ENCODE measurements at places on chromosomes 13 and 19.

GRCh38 chr13:71842003-71842402 lies 25.0 kb downstream of the DACH1 start:
- DNase-seq, result no peak

DNA sequence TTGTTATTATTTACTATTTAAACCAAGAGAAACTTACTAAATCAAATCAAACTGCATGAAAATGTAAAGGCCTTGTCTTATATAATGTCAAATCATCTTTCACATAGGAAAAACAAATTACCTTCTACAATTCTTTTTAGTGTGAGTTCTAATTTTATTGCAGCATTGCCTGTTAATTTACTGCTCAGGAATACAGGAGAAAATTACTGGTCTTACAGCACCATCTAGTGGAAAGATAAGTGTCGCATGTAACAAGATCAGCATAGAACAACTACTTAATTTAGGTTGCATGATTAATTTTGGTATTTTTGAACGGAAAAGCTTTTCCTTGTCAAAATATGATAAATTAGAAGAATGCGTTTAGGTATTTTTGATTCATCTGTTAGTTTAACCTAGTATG lies 502.7 kb downstream of the UQCRFS1 start:
- no peak for DNase-seq

DNA sequence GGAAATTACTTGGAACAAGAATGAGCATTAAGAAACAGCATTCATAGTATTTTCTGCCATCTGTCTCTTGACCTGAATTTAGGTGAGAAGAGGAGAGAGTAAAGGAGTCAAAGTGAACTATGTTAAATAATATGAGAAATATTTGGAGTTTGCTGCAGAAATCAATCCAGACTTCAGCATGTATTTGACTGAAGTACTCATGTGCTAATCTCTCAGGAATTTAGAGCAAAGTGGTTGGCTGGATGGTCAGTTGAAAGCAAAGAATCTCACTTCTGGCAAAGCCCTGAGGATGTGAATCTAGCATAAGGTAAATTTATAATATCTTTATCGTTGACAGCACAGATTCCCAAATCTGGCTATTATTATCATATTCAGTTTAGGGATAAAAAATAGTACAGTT lies 394.3 kb downstream of the PCDH17 start:
- DNase-seq, result no peak

GRCh38 chr19:34480971-34481841 lies at the start of gene WTIP:
TSS of gene WTIP (plus strand) at chr19:34481758. CDS start at chr19:34481975, 217 bp downstream.
- DNase-seq, result peak; percentile 75

DNA sequence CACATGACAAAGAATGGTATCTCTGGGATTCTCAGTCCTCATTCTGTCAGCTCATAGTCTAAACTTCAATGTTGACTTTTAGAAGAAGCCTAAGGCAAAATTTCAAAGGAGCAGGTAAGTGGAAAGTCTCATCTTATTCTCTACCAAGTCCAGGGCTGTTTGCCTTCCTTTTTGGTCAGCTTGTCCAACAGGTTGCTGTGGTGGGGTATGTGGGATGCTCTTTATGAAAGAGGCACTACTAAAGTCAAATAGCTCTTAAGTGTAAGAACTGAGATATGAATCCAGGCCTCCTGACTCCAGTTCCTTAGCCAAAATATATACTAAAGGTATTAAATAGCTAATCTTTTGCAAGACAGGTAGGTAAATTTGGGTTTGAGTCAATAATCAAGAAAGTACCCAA lies 540.6 kb upstream of the SPRY2 start:
- DNase-seq, result no peak

GRCh38 chr13:25069911-25070310 lies 26.0 kb upstream of the PABPC3 start:
- no peak for DNase-seq

- no peak for DNase-seq
These were observed 27.7 kb downstream of the GADD45B start for GRCh38 chr19:2503521-2504109.

DNA sequence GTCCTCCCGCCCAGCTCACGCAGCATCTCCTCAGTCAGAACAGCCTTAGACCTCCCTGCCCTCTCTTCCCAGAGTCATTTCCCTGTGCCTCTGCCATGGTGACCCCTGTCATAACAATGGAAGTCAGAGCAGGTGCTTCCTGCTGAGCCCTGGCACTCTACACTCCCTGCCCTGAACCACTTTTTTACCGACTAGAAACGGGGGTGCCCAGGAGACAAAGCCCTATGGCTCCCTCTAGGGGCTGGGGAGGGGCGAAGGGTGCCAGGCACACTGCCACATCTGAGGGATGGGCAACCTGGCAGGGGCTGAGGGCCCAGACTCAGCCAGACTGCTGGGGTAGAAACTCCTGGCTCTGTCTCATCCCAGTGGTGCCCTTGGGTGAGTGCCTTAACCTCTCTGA lies 16.4 kb downstream of the ZNF574 start:
- DNase-seq, result no peak

All from T1000 (cell line).